RPMI7951 (cell line): ENCODE measurements at places on chromosomes 12 and 14.

DNA sequence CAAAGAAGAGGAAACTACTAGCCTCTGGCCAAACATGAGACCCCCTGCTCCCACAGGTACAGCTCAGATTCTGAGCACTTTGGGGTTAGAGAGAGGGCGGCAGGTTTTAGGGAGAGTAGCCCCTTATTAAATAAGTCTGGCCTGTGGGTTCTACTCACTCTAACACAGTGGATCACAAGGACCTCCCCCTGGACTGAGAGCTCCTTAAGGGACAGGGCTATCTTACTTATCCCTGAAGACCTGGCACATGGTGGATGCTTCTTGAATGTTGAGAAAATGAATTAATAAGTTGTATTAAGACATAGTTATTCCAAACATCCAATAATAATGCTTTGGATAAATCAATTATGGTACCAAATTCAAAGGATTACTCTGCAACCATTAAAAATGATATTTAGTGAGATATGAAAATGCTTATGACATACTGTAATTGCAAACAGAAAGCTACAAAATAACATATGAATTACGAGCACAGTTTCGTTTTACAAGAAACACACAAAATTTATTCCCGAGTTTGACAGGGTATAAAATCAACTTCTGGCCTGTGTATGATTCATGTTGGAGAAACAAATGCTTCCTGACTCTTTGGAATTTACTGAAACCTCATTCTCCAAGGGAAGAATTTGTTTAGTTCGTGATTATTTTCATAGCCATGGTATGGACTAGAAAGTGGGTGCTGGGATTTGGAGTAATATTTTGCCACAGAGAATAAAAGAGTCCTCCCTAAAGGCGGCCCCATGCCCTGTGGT is 59.3 kb upstream of the BDKRB2 start:
- DNase-seq = peak; percentile 77

DNA sequence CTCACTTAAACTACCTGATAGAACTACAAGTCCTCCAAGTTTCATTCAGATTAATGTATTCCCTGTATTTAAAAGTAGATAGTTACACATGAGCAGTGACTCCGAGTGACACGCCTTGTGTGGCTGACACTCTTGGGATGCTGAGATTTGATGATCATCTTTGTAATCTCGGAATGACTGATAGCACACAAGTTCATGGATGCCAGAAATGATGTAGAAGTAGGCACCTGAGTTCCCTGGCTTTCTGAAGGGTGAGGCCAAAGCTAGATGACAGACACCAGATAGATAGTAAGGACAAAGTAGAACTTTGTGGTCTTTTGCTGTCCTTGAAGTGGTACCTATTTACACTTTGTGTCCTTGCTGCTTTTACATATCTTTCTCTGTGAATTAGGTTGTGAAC is 491.2 kb downstream of the PCNX1 start:
- no peak for DNase-seq

DNA sequence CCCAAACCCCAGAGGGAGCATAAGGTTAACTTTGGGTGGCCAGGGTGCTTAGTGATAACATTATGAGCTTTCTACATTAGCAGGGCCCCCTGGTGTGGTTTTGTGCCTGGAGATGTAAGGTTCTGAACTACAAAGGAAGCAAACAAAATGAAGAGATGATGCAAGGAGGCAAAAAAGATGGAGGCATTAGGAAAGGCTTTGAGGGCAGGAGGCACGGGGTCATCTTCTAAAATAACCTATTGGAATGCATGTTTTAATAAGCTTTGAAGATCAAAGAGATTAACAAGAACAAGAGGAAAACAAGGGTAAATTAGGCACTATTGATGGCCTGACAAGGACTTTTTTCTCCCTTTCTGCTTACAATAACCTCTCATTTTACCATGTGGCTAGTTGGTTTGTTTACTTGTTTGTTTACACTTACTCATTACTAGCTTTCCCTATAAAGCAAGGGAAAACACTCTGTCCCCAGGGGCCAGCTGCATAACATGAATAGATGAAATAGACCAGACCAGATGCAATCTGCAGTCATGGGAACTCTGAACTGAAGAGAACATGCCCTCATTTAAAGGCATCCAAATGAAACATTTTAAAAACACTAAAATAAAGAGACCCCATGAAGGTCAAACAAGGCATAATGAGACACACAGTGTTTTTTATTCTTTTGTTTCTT is 390.3 kb downstream of the DIO2 start:
- no peak for DNase-seq

DNA sequence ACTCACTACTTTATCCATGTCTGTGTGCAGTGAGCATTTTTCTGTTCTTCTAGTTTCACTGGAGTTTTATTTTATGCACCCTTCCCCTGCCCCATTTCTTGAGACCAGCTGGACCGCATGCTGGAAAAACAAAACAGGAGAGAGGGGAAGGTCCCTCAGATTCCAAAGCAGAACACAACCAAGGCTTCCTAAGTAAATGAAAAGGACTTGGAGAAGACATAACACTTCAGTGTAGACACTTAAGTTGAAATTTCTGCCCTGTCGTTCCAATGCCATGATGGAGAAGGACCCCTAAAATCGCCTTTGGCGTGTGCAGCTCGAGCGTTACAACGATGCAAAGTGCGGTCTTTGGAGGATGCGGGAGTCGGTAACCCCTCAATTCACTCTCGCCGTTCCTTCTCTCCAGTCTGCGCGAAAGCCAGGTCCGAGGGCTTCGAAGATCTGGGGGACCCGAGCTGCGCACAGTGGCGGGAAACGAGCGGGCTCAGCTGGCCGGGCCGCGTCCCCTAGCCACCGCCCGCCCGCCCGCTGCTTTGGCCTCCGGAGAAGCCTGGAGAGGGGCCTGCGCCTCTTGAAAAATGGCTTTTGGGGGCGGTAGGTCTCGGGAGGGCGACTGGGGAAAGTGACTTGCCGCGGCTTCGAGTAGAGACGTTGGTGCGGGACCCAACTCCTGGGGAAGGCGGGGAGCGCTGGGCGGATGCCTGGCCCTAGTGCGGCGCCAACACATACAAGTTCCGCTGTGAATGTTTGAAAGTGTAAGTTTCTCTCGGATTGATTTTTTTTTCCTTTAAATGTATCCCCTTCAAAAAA is 11.2 kb upstream of the HOXC13 start:
- DNase-seq = no peak

DNA sequence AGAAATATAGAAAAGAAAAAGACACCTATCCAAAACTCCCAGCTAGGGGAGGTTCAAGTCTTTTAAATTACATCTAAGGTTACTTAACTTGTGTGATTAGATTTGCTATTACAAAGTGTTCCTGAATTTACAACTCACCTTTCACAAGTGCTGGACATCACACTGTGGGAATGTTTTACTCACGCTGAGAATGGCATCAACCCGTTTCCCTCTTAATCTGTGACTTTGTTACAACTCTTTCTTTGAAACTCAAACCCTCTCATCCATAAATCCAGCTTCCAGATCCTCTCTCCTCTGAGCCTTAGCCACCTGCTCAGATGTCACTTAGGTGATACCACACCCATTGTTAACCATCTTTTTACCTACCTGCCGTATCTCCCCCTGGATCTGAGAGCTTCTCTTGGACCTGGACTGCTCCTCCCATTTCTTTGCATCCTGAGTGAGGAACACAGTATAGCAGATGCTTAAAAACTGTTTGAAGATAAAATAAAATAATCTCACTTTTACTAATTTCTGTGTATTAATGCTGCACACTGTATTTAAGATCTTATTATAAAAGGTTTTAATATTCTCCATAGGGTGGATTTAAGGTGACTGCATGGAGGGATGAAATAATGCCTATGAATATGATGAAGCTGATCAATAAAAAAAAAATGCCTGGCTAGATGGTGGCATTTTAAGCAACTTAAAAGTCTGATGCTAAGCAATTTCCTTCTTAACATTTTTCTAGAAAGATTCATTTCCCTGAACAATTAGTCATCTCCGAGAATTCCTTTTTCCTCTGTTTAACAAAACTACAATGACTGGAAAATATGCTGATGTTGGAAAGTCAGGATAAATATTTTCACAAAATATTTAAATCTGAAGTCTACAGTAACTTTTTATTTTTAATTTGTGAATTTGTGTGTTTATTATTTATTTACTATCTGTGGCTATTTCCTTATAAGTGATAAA is 39.1 kb upstream of the NAP1L1 start:
- DNase-seq = peak; percentile 31

- peak; percentile 74 for DNase-seq
Measured at GRCh38 chr12:29164477-29165393, 15.7 kb downstream of the FAR2 start.

DNA sequence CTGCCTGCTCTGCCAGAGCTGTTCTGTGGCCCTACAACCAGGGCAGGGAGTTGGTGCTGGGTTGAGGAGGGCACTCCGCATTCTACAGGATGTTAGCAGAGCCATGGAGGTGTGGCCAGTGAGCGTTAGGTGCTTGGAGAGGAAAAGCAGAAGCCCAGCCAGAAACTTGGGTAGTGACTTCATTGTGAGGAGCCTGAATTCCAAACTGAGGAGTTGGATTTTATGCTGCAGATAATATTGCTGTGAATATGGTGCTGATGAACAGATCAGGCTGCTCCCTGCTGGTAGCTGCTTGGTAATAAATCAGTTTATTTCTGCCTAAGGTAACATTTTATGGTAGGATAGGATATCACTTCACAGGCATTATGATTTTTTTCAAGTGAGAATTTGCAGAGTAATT is 7.1 kb upstream of the CCDC175 start:
- no peak for DNase-seq

- DNase-seq = peak; percentile 28
Measured at GRCh38 chr12:10341892-10342509, 34.3 kb downstream of the KLRD1 start.

- no peak for DNase-seq
Measured at GRCh38 chr12:116933091-116933490, 22.3 kb downstream of the FBXW8 start.

- DNase-seq = peak; percentile 61
Measured at GRCh38 chr12:29148911-29149690, at the start of gene FAR2. Gene FAR2, plus strand, starts transcription at chr12:29149278. Its CDS starts 121,172 bp downstream, at chr12:29270450.

DNA sequence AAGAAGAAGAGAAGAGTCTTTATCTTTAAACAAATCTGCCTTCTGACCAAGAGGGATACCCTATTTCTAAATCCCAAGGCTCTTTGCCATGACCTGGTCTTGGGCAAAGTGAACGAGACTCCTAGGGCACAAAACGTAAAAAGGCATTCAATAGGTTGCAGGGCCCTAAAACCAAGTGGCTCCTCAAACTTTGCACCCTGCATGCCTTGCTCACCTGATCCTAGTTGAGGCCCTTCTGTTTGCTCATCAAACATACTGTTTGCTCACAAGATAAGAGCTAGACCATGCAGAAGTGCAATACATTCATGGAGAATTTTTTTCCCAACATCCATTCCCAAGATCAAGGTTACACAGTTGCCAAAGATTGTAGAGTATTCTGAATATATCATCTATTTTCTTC is 7.9 kb upstream of the PRH1 start:
- no peak for DNase-seq

DNA sequence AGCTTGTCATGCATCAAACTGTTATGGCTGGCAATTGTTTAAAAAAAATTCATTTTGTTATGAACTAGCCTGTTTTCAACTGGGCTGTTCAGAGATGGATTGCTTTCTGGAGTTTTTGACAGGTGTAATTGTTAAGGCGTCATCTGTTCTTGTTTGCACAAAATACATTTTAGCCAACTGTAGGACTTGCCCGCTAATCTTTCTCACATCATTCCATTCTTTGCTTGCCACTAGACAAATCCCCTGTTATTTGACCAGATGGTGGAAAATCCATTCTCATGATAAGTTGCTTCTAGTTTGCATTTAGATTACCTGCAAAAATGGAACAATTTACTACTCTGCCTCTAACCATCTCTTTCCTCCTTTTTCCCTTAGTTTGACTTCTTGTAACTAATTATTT is 114.3 kb downstream of the NPAS3 start:
- DNase-seq = no peak

DNA sequence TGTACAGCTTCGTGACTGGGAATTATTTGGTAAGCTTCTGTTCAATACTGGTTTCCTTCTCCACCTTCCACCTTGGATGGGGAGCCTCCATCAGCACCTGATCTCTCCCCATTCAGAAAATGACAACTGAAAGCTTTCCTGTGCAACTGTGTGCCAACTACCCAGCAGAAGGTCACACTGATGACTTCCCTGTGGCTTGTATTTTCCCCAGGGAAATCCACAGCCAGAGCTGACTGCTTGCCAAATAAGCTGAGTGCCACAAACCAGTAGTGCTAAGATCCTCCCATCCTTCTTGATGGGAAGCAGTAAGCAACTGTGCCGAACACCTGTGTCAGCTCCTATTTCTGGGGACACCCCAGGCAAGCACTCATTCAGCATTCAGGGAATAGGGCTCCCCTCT is 257.2 kb upstream of the SOX5 start:
- no peak for DNase-seq

DNA sequence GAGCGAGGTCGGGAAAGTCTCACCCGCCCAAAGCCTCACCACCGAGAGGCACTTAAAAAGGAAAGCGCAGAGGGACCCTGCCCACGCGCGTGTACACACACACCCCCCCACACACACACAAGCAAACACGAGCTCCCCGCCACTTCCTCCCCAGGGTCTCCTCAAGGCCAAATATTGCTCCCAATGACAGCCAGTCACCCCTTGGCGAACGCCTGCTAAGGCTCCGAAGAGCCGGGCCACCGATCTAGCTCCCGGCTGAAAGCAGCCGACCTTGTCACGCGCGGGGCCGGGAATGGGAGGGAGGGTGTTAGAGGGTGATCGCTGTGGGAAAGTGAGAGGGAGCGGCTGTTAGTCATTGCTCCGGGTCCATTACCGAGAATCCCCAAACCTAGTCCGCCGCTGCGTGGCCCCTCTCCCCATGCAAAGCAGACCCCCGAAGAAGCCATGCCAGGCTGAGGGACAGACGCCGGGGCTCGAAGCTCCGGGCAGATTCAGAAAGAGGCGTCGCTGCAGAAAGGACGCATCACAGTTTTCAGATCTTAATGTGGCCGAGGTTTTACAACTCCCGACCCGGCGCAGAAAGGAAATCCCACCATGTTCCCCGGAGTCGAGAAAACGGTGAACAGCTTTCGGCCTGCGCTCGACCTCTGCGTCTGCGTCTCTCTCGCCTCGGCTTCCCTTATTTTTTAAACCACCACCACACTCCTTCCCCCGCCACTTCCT is 2.6 kb downstream of the BMP4 start:
- peak; percentile 71 for DNase-seq

DNA sequence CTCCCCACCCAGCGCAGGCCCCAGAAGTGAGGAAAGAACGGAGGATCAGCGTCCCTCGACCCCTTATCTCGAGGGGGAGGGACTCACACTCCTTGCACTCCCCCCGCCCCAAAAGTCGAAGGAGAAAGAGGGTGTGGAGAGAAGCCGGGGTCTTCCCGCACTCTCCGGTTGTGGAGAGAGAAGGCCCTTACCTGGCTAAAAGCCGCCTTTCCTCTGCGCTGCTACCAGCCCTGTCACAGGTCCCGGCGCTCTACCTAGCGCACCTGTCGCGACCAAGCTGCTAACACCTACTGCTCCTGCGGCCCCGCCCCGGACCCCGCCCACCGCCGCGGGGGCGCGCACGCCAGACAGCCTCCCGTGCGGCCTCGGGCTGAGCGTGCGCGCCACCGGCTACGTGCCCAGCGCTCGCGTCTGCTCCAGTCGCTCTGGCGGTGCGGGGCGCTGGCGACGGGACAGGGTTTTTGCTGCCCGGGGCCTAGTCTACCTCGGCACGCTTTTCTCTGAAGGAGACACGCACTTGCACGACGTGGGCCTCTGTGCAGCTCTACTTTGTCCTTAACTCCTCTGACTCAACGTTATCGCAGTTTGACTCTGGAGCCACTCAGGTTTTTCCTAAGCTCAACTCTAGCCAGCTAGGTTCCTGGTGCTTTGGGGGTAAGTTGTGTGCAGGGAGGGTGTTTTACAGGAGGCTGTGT is at the start of gene LIMA1:
Gene LIMA1 (minus strand): TSS at position 292 of the 695 bp plus-strand sequence. CDS start 34,769 bp downstream, outside the sequence.
- DNase-seq = peak; percentile 84
